SHP77 (cell line): ENCODE measurements at places on chromosomes 13 and 19.

GRCh38 chr19:19651076-19651475 is 7.6 kb upstream of the GMIP start:
- no peak for DNase-seq

GRCh38 chr13:48858122-48858902 is 117.4 kb upstream of the FNDC3A start:
- DNase-seq = no peak

DNA sequence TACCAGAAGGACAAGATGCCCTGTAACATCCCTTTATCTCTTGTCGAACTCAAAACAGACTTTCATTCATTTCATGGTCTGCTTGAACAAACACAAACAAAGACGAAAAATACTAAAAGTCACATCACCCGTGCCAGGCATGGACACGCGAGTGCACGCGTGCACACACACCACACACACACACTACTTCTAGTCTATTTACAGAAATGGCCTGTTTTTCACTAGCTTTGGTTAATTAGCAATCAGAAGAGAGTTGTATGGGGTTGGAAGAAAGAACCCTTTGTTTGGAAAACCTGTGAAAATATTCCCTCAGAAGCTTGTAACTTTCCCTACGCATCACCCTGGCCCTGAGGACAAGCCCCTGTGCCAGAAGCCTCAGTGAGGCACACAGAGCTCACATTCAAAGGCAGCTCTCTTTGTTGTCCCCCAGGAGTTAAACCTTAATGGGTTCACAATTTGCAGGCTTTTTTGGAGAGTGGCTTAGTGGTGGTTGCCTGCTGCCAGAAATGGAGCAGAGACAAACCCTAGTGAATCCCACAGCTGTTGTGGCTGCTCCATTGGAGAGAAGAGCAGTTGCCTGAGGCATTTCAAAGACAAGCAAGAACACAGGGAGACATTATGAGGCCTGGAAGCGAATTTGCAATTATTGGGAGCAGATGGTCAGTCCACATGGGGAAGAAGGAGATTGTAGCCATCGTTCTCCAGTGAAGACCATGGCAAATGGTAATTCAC is 55.9 kb downstream of the STARD13 start:
- no peak for DNase-seq

GRCh38 chr19:15264061-15264932 is 32.0 kb upstream of the EPHX3 start:
- peak; percentile 58 for DNase-seq

- no peak for DNase-seq
Measured at GRCh38 chr19:14473978-14474578, 1.1 kb downstream of the PTGER1 start.

DNA sequence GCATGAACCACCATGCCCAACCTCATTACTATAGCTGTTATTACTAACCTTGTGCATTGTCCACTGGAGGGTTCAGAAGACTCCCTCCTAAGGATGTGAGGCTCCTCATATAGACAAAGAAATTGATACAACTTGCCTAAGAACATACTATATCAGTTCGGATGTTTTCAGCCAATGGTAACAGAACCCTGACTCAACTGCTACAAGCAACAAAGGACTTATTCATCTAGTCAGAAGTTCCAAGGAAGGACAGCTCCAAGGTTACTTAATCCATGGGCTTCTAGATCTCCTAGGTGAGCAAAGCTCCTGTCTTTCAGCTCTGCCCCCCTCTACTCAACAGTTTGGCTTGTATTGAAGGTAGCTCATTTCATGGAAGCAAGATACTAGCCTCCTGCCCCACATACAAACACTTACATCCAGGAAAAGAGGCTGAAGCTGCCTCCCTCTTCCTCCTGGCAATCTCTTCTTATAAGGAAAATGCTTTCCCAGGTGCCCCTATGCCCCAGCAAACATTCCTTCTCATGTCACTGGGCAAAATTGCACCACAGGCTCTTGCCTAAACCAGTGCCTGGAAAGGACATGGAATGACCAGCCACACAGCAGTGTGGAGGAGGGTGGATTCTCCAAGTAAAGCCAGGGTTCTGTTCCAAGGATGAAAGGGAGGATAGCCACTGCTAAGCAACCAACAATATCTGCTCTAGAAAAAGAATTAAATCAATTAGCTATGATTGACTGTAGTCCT is 497.8 kb downstream of the FOXO1 start:
- no peak for DNase-seq

GRCh38 chr13:111380431-111380830 is 60.0 kb downstream of the TEX29 start:
- DNase-seq = no peak
